ENCODE measurements at places on chromosomes 11 and 22.

DNA sequence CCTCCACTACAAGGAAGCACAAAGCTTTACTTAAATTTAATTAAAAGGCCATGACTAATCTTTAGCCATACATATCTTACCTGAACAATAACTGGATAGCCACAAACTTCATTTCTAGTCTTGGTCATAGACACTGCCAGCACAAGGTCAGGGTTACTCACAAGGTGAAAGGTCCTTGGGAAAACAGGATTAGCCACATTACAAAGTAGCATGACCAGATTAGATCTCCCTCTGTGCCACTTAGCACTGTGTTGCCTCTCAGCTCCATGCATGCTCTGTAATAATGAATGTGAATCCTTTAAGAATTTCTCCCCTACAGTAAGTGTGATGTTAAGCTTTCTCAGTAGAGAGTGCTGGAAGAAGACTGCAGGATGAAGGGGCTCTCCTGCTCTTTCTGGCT lies 325.1 kb upstream of the MPPED2 start:
- H3K27me3 ChIP-seq, result no peaks in the 10 kb centered on the region
- DNase-seq, result no peak
- H3K27ac ChIP-seq, result no peak overlapping the region
- no peaks in the 10 kb centered on the region for H3K4me1 ChIP-seq
- no peak overlapping the region for H3K4me3 ChIP-seq
- H3K36me3 ChIP-seq, result no peaks in the 10 kb centered on the region

DNA sequence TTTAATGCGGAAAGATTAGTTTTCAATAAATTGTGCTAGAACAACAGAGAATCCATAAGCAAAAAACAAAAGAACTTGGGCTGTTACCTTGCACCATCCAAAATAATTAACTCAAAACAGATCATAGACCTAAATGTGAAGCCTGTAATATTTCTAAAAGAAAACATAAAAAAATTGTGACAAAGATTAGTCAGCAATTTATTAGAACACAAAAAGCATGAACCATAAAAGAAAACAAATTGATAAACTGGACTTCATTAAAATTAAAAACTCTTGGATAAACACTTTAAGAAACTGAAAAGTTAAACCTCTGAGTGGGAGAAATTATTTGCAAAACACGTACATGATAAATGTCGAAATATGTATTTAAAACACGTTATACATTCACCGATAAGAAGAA lies 21.5 kb downstream of the DDI1 start:
- no peaks in the 10 kb centered on the region for H3K27me3 ChIP-seq
- no peak overlapping the region for H3K27ac ChIP-seq
- H3K4me1 ChIP-seq, result no peaks in the 10 kb centered on the region
- H3K4me3 ChIP-seq, result no peak overlapping the region

GRCh38 chr11:40099426-40100161 lies 1359.9 kb downstream of the LRRC4C start:
- no peak overlapping the region for H3K4me3 ChIP-seq
- no peaks in the 10 kb centered on the region for H3K27me3 ChIP-seq
- no peaks in the 10 kb centered on the region for H3K36me3 ChIP-seq
- no peaks in the 10 kb centered on the region for H3K4me1 ChIP-seq
- H3K27ac ChIP-seq, result no peak overlapping the region
- no peak for DNase-seq

DNA sequence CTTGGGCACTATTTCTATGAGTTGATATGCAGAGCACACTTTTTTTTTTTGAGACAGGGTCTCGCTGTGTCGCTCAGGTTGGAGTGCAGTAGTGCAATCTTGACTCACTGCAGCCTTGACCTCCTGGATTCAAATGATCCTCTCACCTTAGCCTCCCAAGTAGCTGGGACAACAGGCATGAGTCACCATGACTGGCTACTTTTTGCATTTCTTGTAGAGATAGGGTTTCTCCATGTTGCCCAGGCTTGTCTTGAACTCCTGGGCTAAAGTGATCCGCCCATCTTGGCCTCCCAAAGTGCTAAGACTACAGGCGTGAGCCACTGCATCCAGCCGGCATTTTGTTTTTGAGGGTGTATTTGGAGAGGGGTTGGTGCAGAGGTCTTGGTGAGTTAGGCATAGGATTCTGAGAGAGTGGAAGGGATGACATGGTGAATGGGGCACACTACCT lies 29.9 kb upstream of the MTCH2 start:
- no peak overlapping the region for H3K4me3 ChIP-seq
- no peaks in the 10 kb centered on the region for H3K27me3 ChIP-seq

DNA sequence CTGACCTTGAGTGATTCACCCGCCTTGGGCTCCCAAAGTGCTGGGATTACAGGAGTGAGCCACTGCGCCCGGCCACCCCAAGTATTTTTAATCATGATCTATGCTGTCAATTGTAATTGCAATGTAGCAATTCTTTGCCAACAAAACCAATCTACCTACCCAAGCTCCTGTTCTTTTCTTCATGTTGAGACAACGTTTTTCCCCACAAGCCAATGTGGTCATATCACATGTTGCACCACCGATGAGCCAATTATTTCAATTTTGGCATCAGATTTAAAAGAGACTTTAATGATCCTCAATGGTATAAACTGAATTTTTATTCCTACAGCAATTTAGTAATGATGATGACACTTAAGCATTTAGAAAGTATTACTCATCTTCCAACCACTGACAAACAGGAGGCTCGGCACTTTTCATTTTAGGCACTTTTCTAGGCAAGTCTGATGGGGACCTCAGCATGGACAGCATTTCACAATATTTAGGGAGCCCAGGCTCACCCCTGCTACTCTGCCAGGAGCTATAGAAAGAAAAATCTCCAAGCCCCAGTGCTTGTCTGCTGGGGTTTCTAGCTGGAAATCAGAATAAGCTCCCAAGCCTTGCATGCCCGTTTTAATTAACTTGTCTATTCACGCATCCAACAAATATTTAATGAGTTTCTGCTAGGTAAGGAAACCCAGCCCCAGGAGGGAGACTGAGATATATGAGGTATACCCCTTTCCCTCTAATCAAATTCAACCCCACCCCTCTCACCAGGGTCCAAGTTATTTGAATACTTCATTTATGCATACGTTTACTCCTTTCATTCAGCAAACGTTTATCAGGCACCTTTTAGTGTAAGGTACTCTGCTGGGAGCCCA lies 291.4 kb downstream of the ST3GAL4 start:
- H3K27ac ChIP-seq, result no peak overlapping the region
- no peaks in the 10 kb centered on the region for H3K36me3 ChIP-seq
- H3K4me1 ChIP-seq, result no peaks in the 10 kb centered on the region
- no peaks in the 10 kb centered on the region for H3K27me3 ChIP-seq

Measured in CD4-positive, alpha-beta T cell (primary cell).